Glomerular endothelial cell (primary cell): ENCODE measurements at places on chromosomes 3 and 15. TPM values are rescaled to one million over a fixed set of nuclear protein-coding genes. Genes with fewer than 3 reads are reported as not detected.

The STT3B gene
- 108 and 130 TPM in 2 replicates for total RNA-seq

DNA sequence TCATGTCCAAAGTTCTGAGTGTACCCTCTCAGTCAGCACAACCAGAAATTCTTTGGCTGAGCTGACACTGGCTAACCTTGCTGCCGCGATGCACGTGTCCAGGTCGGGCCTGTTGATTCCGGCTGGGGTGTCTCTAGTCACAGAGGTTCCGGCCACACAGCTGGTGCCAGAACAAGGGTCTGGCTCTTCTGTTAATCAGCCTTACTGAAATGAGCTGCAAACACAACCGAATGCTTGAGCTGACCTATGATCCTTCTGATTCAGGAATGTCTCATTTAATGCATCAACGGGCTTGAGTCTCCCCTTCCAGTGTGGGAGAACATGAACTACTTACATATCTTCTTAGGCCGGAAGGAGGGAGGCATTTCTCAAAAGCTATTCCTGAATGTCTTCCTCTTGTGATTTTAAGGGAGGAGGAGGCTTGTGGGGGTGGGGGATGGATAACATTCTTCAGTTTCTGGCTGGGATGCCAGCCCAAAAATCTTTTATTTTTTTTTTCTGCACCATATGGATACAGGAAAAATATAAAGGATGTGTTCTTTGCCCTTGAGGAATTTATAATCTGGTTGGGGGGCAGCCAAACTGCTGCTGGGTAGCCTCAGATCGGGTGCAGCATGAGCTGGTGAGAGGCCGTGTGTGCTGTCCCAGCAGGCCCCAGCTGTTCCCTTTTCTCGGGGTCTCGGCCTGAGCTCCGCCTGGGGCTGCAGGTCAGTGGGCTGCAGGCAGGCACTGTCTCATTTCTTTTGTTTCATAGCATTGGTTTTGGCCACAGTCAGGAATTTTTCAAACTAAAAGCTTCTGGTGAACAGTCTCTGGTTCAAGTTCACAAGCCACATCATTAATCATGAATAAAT, 319.1 kb upstream of the TBL1XR1 start:
- DNase-seq: no peak

GRCh38 chr3:187020376-187020775, 90.0 kb downstream of the ST6GAL1 start:
- no peak for DNase-seq

DNA sequence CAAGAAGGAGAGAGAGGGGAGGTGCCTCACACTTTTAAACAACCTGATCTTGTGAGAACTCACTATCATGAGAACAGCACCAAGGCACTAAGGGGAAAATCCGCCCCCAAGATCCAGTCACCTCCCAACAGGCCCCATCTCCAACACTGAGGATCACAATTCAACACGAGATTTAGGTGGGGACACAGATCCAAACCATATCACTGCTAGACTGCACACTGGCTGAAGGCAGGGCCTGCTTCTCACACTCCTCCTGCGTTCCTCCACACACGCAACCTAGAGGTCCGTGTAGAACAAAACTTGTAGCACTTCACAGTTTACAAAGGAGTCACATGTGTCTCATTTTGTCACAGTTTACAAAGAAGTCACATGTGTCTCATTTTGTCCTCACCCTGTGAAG, 97.8 kb downstream of the DAPK2 start:
- DNase-seq: no peak

The C15orf62 gene
- not detected in 2 replicates for total RNA-seq

- no peak for DNase-seq
These were observed 459.3 kb upstream of the AGTR1 start for GRCh38 chr3:148238421-148238821.

GRCh38 chr3:194592798-194593752, 40.1 kb downstream of the TMEM44 start:
- DNase-seq: no peak

GRCh38 chr15:33865416-33865815, 102.9 kb upstream of the CHRM5 start:
- DNase-seq: no peak

The SLC12A1 gene
- not detected in 2 replicates for total RNA-seq

DNA sequence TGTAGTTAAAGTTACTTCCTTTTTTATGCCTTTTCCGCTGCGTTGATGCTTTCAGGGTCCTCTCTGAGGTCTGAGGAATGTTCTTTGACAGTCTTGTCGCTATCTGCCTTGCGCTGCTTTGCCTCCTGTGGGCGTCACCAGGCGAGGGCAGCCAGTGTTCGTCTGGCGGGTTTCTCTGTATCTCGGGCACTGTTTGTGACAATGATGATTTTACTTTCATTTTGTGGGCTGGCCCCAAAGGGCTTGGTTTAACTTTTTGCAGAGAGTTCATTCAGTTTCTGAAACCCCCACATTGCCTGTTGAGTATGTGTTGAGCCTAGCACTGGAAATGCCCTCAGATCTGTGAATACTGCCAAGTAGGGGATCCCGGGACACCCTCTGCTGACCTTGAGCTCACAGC, 24.6 kb upstream of the SACM1L start:
- no peak for DNase-seq

GRCh38 chr3:149174901-149175300, 45.5 kb downstream of the HPS3 start:
- DNase-seq: no peak

DNA sequence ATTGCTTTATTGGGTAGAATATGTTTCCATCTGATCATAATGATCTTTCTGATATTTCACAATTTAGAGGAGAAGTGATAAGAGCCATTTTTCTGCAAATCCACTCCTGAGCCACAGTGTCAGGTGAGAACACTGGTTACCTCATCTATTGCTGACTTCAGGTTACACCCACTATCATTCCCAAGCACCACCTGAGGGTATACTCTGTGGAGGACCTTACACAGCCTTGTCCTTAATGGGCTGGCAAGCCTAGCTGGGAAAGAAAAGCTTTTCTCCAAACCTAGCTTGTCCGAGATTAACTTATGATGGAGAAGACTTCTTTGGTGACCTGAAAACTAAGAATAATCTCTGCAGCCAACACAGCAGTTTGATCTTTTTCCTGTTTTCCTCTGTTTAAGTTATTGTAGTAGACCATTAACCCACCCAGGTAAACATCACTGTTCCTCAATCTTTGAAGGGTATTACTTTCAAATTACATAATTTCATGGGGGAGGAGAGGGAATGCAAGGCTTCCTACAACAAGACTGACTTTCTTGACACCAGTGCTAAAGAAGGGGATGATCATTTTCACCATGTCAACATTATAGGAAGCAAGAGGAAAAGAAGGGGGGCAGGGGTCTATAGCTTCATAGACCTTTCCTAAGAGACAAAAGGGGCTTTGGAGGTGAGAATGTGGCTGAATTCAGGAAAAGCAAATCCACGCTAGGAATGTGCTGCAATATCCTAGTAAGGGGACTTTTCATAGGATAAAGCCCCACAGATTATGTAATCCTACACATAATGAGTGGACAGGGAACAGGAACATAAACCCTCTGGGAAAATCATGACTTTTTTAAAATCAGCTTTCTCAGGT, 1.7 kb downstream of the NCEH1 start:
- DNase-seq: no peak

DNA sequence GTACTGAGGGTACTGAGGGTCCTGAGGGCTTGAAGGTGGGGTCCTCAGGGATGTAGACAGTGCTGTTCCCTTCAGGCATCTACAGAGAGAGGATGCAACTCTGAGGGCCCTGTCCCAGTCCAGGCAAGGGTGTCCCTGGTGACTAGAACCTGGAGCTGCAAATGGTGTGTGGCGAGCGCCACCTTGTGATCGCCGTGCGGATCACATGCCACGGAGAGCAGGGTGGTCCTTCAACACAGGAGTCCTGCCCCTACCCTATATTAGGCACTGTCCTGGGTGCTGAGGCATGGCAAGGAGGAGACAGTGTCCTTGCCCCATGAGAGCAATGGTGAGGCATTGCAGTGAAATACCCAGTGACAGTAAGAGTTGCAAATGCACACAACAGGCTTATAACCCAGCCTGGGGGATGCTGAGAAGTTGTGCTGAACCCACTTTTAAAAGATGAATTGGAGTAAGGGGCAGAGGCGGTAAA, 23.6 kb downstream of the RHCG start:
- no peak for DNase-seq

The ISL2 gene
- 0.18 and 0.19 TPM in 2 replicates for total RNA-seq

The NMNAT3 gene
- total RNA-seq: 0.68 and 1.5 TPM in 2 replicates

DNA sequence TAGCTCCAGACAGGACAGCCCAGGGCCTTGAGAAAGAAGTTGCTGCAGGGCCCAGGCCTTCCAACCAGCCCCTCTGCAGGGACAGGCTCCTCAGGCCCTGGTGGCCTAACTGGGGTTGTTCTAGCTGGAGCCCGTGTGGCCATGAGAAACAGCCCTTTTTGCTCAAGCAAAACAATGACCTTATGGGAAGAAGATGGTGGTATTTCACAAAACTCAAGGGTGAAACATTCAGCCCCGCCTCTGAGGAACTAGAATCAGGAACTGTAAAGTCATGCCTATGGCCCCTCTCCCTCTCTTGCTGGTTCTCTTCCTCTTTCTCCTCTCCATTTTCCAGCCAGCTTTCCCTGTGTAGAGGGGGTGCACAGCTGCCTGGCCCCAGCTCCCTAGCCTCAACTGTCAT, 273.3 kb downstream of the RPLP1 start:
- no peak for DNase-seq

DNA sequence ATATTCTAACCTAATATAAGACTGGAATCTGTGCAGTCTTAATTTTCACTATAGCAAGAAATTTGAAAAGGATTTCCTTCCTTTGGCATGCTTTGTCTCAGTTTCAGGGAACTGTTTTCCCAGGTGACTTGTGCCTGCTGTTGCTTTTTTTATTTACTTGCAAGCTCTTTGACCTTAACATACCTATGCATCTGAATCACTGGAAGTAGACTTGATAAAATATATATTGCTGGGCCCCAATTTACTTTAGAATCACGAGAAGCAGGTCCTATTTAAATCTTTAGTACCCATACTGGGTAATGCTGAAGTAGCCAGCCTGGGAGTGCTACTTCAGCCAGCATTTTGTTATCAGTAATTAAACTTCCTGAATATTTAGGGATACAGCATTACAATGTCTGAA, 257.9 kb upstream of the ALCAM start:
- no peak for DNase-seq

- no peak for DNase-seq
These were observed 821.8 kb downstream of the TBL1XR1 start for GRCh38 chr3:176375519-176375918.

GRCh38 chr15:63439536-63440264, 58.1 kb upstream of the CA12 start:
- no peak for DNase-seq

GRCh38 chr3:123201223-123201556, 553 bp upstream of the SEC22A start:
- no peak for DNase-seq

GRCh38 chr15:94744080-94744793, 512.9 kb downstream of the MCTP2 start:
- DNase-seq: no peak

DNA sequence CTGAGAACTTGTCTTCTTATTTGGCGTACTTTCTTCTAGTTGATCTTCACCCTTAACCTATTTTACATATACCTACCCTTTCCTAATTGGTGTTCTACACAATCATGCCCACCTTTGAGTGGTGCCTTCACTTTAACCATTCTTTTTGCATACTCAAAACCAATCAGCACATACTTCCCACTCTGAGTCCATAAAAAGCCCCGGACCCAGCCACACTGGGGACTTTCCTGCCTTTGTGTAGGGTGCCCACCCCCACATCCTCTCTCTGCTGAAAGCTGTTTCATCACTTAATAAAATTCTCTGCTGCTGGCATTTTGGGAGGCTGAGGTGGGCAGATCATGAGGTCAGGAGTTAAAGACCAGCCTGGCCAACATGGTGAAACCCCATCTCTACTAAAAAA, 15.9 kb upstream of the CHST2 start:
- no peak for DNase-seq

The GOLGA8T gene
- total RNA-seq: 0.23 TPM in 1 of 2 replicates, not detected in the other

DNA sequence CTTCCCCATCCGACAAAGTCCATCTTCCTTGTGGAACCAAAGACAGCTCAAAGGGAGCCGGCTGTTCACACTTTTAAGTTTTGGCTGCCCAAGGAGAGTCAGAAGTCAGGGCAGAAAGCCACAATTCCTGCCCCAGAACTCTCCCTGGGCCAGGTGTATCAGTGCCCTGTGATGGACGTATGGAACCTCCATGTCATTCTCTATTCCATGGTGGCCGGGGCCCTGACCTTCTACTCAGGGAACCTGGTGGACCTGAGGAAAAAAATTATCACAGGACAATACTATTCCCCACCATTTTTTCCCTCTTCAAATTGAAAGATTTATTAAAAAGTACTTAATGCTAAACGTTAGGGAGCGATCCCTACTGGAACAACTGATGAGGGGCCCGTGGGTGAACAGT, 66.6 kb downstream of the HMCES start:
- no peak for DNase-seq

- DNase-seq: no peak
These were observed 826 bp downstream of the SHC4 start for GRCh38 chr15:48962662-48963523.

DNA sequence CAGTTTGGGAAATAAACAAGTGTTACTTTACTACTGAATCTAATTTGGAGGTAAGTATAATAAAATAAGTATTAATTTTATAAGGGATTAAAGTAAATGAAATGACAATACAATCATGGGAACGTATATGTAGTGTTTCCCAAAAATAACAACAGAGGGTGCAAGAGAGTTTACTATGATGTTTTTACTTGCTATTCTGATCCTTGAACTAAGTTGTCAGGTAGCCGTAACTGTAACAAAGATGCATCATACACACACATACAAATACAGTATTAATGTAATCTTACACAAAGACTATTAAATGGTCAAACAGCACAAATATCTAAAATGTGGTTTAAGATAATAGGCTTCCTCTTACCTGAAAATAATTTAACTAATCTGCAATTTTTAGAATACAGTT, 311.4 kb downstream of the TBC1D5 start:
- no peak for DNase-seq

DNA sequence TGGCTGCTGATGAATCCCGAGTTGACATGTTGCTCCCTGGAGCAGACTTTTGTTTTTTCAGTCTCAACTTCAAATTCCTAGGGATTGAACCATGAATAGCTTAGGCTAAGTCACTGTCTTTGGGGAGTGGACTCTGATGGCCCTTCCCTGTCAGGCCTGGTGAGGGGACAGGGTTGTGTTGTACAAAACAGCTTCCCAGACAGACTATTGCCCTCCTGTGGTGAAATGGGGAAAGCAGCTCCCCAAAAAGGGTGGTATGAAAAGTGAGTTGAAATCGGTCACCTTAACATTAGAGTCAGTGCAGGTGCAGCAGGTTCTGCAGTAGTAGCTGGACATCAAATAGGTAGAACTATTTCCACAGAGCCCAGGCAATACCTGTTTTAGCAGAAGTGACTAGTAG, 775.6 kb downstream of the ROBO2 start:
- DNase-seq: no peak
